Cardiac ventricle fibroblast (primary cell): ENCODE measurements at places on chromosomes 2 and 18. TPM values are rescaled to one million over a fixed set of nuclear protein-coding genes. Genes with fewer than 3 reads are reported as not detected.

Gene CACNB4
- total RNA-seq = 0.93 and 1.4 TPM in 2 replicates

Gene NEU4
- not detected in 2 replicates for total RNA-seq

Gene ATOH8
- 31.2 and 34.5 TPM in 2 replicates for total RNA-seq

Gene STK36
- 13.6 and 18.5 TPM in 2 replicates for total RNA-seq

Gene MC5R
- total RNA-seq = not detected in 2 replicates

Gene ASB18
- total RNA-seq = not detected in 2 replicates

Gene AFF3
- total RNA-seq = 0.05 and 0.19 TPM in 2 replicates

Gene YPEL5
- 54.7 and 67.6 TPM in 2 replicates for total RNA-seq

Gene PIKFYVE
- 14.2 and 15.6 TPM in 2 replicates for total RNA-seq

Gene MAP3K19
- not detected in 2 replicates for total RNA-seq

Gene KIAA2012
- total RNA-seq = 0.15 TPM in 1 of 2 replicates, not detected in the other

Gene SFXN5
- total RNA-seq = 10.3 and 15.6 TPM in 2 replicates

Gene TUBA4B
- total RNA-seq = not detected in 2 replicates

Gene SLC4A3
- 8.8 and 9.4 TPM in 2 replicates for total RNA-seq

Gene SRD5A2
- not detected in 2 replicates for total RNA-seq

Gene TUBA4A
- 13.4 and 26.5 TPM in 2 replicates for total RNA-seq

Gene PAIP2B
- total RNA-seq = 0.54 and 1.00 TPM in 2 replicates

Gene LINC00305
- not detected in 2 replicates for total RNA-seq

Gene IL1RL2
- total RNA-seq = 3.5 and 5.5 TPM in 2 replicates

Gene CNGA3
- not detected in 2 replicates for total RNA-seq

Gene TSPYL6
- not detected in 2 replicates for total RNA-seq

Gene ERFE
- total RNA-seq = 3.9 and 9.2 TPM in 2 replicates

Gene MYO5B
- 0.25 TPM in 1 of 2 replicates, not detected in the other for total RNA-seq

Gene HRH4
- total RNA-seq = 0.10 TPM in 1 of 2 replicates, not detected in the other

Gene CHRNG
- not detected in 2 replicates for total RNA-seq

Gene FAM124B
- 0.39 and 0.56 TPM in 2 replicates for total RNA-seq

Gene DNAJC5G
- not detected in 2 replicates for total RNA-seq

Gene CDCA7
- total RNA-seq = 0.50 and 3.9 TPM in 2 replicates

Gene GPATCH11
- total RNA-seq = 5.3 and 5.7 TPM in 2 replicates

Gene NT5C1B
- 0.10 TPM in 1 of 2 replicates, not detected in the other for total RNA-seq

Gene COL4A3
- 2.6 and 4.2 TPM in 2 replicates for total RNA-seq

Gene RNF103
- total RNA-seq = 22.5 and 24.0 TPM in 2 replicates

Gene RUFY4
- total RNA-seq = not detected in 2 replicates

Gene LRRTM1
- total RNA-seq = not detected in 2 replicates

Gene KCNG2
- 0.44 and 0.49 TPM in 2 replicates for total RNA-seq

Gene POTEC
- total RNA-seq = not detected in 2 replicates

Gene ALPP
- total RNA-seq = not detected in 2 replicates

Gene UPP2
- not detected in 2 replicates for total RNA-seq

Gene CFAP221
- not detected in 2 replicates for total RNA-seq

Gene SLC9A2
- total RNA-seq = not detected in 2 replicates

Gene DLX1
- 0.12 TPM in 1 of 2 replicates, not detected in the other for total RNA-seq

Gene MBOAT2
- total RNA-seq = 4.6 and 8.1 TPM in 2 replicates

Gene GALNT14
- 0.31 TPM in 1 of 2 replicates, not detected in the other for total RNA-seq
